ENCODE measurements at places on chromosomes 2 and 18. TPM values are rescaled to one million over a fixed set of nuclear protein-coding genes. Genes with fewer than 3 reads are reported as not detected.

- no peak for DNase-seq
Measured at GRCh38 chr2:109275120-109276012, 146.4 kb downstream of the SH3RF3 start.

DNA sequence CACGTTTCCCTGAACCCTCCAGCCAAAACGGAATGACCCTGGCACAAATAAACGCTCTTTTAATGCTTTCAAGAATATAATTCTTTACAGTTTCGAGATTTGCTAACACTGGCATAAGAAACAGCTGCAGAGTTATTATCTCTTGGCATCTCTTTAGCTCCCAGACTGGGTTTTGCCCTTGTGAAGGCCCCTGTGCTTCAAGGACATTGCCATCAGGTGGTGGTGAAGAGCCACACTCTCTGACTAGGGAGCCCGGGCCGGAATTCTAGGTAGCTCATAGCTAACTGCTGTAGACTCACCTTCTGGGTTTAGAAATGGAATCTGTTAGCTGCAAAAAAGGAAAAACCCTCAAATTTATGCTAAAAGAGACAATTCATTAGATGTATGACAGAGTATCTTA lies 13.3 kb upstream of the GALNT14 start:
- DNase-seq = no peak

DNA sequence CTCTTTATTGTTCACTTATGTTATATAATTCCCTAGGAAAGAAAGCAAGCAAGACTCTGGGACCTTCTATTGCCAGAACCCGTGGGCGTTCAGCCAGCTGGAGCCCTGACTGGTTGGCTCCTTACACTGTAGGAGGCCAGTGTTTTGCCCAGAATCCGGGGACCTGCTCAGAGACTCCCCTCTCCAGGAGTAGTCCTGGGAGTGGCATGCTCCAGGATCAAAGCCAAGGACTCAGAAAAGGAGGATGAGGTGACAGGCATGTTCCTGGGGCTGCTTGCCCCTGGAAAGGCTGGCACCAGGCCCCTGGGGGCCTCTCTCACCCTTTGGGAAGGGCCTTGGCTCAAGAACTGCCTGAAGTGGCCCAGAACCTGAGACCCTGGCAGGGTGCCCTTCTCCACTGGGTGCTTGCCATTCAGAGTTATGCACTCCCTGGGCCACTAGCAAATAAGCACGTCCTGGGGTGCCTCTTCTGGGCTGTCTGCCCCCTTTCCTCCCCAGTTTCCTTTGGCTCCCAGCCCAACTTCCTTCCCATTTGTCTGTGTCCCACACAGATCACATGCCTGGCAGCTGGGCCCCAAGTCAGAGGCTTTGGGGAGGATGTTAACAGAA lies 19.6 kb upstream of the KIF3C start:
- DNase-seq = peak; percentile 85

DNA sequence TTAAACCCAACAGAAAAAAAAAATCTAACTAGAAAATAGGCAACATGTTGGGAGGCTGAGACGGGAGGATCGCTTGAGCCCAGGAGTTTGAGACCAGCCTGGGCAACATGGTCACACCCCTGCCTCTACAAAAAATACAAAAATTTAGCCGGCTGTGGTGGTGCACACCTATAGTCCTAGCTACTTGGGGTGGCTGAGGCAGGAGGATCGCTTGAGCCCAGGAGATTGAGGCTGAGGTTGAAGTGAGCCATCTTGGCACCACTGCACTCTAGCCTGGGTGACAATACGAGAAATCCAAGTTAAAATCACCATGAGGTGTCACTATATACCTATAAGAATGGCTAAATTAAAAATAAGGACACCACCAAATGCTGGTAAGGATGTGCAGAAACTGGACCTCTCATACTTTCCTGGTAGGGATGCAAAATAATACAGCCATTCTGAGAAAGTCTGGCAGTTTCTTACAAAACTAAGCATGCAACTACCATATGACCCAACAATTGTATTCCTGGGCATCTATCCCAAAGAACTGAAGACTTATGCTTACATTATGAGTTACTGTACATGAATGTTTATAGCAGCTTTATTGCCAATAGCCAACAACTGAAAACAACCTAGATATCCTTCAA lies 2.2 kb downstream of the SEPTIN10 start:
- no peak for DNase-seq

GRCh38 chr2:127256381-127256780 lies 36.3 kb upstream of the CYP27C1 start:
- no peak for DNase-seq

DNA sequence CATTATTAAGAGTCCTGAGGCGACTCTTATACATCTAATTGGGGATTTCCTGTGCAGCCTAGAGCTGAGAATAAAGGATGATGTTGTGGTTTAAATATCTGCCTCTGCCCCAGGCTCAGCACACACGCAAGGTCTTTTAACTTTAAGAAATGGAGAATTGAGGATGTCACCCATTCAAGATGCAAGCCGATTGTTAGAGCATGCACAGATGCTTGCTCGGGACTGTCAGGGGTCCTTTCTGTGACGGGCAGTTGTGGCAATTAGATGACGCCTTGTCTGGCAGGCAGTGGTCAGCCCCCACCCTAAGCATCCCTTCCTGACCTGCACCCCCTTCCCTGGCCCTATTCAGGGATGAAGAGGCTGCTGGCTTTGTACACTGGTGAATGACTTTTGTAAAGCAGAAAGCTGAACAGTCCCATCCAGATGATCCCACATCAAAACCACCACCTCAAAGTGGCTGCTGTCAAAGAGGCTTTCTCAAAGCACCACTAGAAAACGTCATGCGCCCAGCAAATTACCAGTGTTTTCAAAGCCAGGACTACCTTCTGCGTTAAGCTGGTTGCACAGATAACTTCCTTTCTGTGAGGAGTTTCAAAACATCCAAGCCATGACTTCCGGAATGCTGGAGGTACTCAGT lies 23.7 kb downstream of the FAM178B start:
- DNase-seq = peak; percentile 71

The CD8B2 gene
- not detected for total RNA-seq

The G6PC2 gene
- not detected for total RNA-seq

All from posterior vena cava (tissue), 2 donors.